ENCODE measurements at places on chromosomes 1 and 21. TPM values are rescaled to one million over a fixed set of nuclear protein-coding genes. Genes with fewer than 3 reads are reported as not detected.

DNA sequence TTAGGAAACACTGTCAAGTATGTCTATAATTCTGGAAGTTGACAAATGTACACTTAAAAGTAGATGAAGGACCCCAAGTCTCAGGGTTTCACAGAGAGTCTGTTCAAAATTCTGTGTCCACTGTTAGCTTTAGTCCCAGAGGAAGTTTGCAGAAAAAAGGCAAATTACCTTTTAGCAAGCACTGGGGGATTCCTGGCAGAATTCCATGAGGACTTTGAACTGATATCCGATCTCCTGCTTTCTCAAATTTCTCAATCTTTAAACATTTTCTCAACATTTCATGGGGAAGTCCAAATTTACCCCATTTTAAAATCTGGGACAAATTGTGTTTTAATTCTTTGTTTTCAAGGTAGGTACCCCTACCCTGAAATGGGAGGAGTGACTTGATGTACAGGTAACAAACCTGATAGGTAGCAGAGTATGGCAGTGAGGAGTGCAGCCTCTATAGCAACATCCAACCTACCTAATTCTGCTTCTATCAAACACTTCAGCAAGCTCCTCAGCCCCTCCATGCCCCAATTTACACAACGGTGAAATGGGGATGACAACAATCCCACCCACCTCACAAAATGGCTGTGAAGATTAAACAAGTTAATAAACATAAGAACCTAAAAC lies 344.9 kb downstream of the OMA1 start:
- no peak for DNase-seq

- no peak for DNase-seq
Observed at GRCh38 chr1:93827633-93828366, 51.2 kb downstream of the DNTTIP2 start.

GRCh38 chr1:220011620-220012019 lies 34.7 kb downstream of the EPRS1 start:
- DNase-seq = no peak

DNA sequence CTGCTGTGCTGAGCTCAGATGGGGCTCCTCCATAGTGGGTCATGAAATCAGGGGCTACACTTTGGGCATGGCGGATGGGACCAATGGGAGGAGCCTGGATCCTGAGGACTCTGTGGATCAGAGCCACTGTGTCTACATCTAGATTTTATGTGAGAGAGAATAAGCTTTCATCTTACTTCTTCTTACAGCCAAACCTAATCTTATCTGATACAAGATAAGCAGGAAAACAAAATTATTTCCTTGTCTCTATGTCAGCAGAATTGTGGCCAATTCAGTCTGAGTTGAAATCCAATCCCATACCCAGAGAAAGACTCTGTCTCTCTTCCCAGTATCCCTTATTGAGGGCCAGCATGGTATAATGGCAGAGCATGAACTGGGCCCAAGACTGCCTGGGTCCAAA lies 56.2 kb downstream of the KIF14 start:
- no peak for DNase-seq

DNA sequence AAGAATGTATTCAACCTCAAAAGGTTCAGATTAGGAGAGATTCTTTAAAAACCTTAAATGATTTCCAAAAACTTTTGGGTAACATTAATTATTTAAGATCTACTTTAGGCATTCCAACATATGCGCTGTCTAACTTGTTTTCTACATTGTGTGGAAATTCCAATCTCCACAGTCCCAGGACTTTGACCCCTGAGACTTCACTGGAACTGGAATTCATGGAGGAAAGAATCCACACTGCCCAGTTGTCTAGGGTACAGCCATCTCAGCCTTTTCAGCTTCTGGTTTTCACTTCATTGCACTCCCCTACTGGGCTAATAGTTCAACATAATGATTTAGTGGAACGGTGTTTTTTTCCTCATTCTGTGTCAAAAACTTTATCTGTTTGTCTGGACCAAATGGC lies 161.5 kb downstream of the IER5 start:
- no peak for DNase-seq

- no peak for DNase-seq
Observed at GRCh38 chr1:228226956-228227791, 19.3 kb downstream of the OBSCN start.

DNA sequence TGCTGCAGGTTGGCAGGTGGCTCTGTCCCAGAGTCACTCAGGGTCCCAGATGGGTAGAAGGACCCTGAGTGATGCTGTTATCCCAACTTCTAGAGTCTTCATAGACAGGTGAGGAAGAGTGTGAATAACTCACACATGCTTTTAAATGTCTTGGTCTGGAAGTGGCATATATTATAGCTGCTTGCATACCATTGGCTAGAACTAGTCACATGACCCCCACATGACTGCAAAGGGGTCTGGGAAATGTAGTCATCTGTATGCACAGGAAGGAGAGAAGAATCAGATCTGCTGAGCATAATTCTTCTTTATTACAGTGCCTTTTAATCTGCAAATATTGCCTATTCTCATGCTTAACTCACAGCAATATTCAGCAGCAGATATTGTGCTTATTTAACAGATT lies 28.2 kb upstream of the KLHDC7A start:
- no peak for DNase-seq

Gene DCST2
- total RNA-seq = 1.2 TPM

Gene ERMAP
- 22.8 TPM for total RNA-seq

Gene AADACL3
- total RNA-seq = not detected

Data from ureter (tissue), 1 donor.